Immature natural killer cell (primary cell): ENCODE measurements at places on chromosomes 3 and 15. TPM values are rescaled to one million over a fixed set of nuclear protein-coding genes. Genes with fewer than 3 reads are reported as not detected.

The EPB42 gene
- polyA plus RNA-seq, result not detected

The CCDC39 gene
- polyA plus RNA-seq, result not detected

The CTXN2 gene
- polyA plus RNA-seq, result not detected

The NR1I2 gene
- not detected for polyA plus RNA-seq

DNA sequence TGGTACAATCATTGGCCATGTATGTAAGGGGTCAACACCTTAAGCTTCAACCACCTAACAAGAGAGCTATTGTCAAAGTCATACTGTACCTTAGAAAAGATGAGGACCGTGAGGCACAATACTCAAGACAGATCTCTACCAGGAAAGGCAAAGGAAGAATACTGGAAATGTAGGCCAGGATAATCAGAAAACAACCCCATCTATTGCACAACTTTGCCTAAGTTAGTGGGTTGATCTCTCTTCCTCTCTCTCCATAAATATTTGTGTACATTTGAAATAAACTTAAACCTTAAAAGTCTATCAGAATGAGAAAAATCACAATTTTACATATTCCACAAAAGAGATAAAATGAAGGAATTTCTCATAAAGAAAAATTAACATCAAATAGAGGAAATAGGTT, 556.9 kb downstream of the MECOM start:
- no peaks in the 10 kb centered on the region for H3K36me3 ChIP-seq
- no peak overlapping the region for H3K27ac ChIP-seq
- H3K4me3 ChIP-seq, result no peak overlapping the region
- DNase-seq, result no peak
- H3K27me3 ChIP-seq, result no peaks in the 10 kb centered on the region
- H3K4me1 ChIP-seq, result no peaks in the 10 kb centered on the region

DNA sequence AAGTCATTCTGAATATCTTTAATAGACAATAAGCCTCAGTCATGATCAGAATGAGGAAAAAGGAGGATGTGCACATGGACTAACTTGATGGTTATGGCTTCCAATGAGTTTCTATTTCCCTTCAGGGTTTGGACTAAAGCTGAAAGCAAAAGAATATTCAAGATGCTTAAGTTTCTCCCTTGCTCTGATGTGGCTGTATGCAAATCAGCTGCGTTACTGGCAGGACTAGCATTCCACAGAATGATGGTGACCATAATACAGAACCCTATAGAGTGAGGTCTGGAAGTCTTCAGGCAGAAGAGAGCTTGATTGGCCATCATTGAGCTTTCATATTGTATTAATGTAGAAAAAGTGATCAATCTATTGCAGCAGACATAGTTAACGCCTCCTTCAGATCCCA, 466.0 kb downstream of the NLGN1 start:
- H3K36me3 ChIP-seq, result no peaks in the 10 kb centered on the region
- no peaks in the 10 kb centered on the region for H3K27me3 ChIP-seq
- no peak overlapping the region for H3K27ac ChIP-seq
- no peaks in the 10 kb centered on the region for H3K4me1 ChIP-seq

DNA sequence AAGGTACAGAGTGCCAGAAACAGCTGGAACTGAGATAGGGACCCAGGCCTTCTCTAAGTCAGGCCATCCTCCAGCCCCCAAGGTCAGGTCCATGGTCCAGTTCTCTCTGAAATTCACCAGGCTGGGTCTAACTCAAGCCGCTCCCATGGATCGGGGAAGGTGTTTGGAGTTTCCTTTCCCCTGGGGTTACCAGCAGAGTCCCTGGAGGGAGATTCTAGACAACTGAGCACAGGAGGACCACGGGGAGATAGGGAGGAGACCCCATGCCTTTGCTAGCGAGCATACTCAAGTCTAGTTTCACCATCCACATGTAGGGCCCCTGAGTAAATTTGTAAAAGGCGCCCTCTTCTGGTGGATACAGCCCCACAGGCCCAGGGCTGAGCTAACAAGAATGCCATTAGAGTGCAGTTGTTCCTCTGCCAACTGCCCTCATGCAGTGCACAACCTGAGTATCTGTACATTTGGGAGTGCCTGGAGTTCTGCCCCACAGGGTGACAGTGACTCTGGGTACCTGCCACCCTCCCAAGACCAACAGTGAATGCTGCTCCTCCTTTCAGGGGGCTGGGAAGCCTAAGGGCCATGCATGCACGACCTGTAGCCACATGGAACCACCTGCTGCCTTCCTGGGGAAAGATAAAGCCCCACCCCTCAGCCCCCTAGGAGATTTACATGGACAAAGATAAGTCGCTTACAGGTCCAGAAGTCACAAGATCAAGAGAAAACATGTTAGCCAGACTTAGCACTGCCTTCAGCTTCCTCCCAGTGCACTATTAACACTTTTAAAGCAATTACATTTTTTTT, 89.0 kb downstream of the IQSEC1 start:
- peaks cover 66% of the 10 kb centered on the region for H3K4me1 ChIP-seq
- peak overlapping the region; percentile 79 for H3K27ac ChIP-seq
- H3K27me3 ChIP-seq, result peaks cover 2% of the 10 kb centered on the region
- H3K36me3 ChIP-seq, result no peaks in the 10 kb centered on the region
- peak overlapping the region; percentile 30 for H3K4me3 ChIP-seq

DNA sequence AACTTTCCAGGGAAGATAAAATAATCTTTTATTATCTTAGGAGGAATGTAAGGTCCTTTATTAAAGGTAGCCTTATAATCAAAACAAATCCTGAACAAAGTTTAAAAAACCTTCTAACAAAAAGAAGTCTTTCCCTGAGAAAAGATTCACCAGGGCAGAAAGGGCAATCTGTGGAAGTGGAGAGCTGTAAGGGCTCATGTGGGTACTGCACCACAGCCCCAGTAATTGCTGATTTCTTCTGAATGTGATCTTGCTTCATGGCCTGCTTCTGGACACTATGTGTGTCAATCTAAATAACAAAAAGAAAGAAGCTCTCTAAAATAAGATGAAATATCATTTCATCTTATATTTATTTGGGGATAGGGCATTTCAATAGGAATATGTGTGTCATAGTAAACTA, 1501.6 kb downstream of the OTOL1 start:
- H3K27ac ChIP-seq, result no peak overlapping the region
- H3K27me3 ChIP-seq, result no peaks in the 10 kb centered on the region
- no peaks in the 10 kb centered on the region for H3K36me3 ChIP-seq
- no peak overlapping the region for H3K4me3 ChIP-seq
- H3K4me1 ChIP-seq, result no peaks in the 10 kb centered on the region

DNA sequence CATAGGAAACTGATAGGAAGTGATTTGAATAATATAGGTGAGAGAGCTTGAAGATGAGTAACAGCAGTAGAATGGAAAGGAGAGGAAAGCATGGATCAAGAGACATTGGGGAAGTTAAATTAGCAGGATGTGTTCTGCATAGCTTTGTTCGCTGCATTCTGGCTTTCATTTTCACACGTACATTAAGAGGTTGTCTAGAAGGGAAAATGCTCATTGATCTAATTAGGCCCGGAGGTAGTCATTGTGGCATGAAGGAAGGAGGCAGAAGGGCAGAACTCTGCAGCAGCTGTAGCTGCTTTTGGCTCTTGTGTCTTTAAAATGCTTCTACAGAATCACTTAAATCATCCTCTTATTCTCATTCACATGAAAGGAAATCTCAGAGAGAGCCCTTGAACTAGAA, 40.3 kb downstream of the KCNAB1 start:
- peak overlapping the region; percentile 42 for H3K27ac ChIP-seq
- H3K4me3 ChIP-seq, result peak overlapping the region; percentile 59
- no peaks in the 10 kb centered on the region for H3K27me3 ChIP-seq
- DNase-seq, result no peak
- no peaks in the 10 kb centered on the region for H3K36me3 ChIP-seq
